Uterus (tissue), 4 donors: ENCODE measurements at places on chromosomes 7 and 10. TPM values are rescaled to one million over a fixed set of nuclear protein-coding genes. Genes with fewer than 3 reads are reported as not detected.

- DNase-seq, result peak; percentile 46
Measured at GRCh38 chr10:116796910-116797513, 52.3 kb upstream of the ENO4 start.

WEE2 gene
- not detected for total RNA-seq

FGFBP3 gene
- total RNA-seq, result not detected

BLNK gene
- total RNA-seq, result 0.67 TPM

GRCh38 chr10:65010845-65011244 is 1489.6 kb downstream of the REEP3 start:
- no peak for DNase-seq

NCF1 gene
- 0.55 TPM for total RNA-seq

- peak; percentile 86 for DNase-seq
Measured at GRCh38 chr10:114374053-114374791, 30.1 kb downstream of the AFAP1L2 start.

DNA sequence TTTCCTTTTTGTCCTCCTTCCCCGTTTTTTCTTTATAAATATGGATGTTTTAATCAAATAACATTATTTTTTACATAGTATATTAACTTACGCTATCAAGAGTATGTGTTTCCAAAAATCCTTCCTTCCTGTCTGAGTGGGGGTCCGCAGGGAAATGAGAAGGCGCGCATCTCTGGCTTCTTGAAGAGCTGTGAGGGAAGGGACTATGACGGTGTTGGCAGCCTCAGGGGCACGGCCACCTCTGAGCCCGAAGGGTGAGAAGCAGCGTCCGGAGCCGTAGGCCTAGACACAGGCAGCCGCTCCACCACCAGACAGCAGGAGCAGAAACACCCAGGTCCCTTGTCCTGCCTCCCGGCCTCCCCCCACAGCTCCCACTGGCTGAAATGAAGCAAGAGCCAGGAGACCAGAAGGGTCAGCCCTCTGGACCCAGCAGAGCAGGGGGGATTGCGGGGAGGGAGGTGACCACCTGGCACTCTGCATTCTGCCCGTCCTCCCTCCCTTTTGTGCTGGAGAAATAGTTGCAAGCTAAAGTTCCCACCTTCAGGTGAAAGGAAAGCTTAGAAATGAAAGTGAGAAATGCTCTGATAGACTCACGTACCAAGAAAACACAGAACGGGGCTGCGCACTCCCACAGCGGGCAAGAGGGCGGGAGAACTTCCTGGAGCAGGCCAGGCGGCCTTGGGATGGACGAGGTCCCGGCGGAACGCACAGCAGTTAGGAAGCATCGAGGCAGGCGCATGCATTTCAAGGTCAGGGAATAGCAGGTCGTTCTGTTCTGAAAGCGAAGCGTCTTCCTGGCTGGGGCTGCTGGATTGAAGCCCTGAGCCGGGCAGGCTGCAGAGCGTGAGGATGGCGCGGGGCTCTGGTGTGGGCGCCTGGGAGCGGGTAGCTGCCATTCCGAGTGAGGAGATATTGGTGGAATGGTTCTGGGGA is 105.5 kb downstream of the GALNT11 start:
- no peak for DNase-seq

- DNase-seq, result no peak
Measured at GRCh38 chr10:5633166-5633749, 33.1 kb downstream of the ASB13 start.

ZCWPW1 gene
- 6.1 TPM for total RNA-seq

THNSL1 gene
- 17.2 TPM for total RNA-seq
